RPMI7951 (cell line): ENCODE measurements at places on chromosomes 3 and 15. TPM values are rescaled to one million over a fixed set of nuclear protein-coding genes. Genes with fewer than 3 reads are reported as not detected.
A peak's percentile ranks its signal among the peaks of the same experiment; 100 is the strongest.

Gene EPM2AIP1
- total RNA-seq, result 7.8 and 10.1 TPM in 2 replicates

Gene CFAP92
- 0.36 TPM in 1 of 2 replicates, not detected in the other for total RNA-seq

Gene MFSD1
- total RNA-seq, result 105 and 119 TPM in 2 replicates

Gene GRAMD1C
- 3.6 and 6.0 TPM in 2 replicates for total RNA-seq

Gene ATP8B4
- total RNA-seq, result 0.29 and 0.36 TPM in 2 replicates

Gene MB21D2
- 8.8 and 8.9 TPM in 2 replicates for total RNA-seq

GRCh38 chr15:73114064-73114463, 61.8 kb downstream of the NEO1 start:
- no peak for DNase-seq

DNA sequence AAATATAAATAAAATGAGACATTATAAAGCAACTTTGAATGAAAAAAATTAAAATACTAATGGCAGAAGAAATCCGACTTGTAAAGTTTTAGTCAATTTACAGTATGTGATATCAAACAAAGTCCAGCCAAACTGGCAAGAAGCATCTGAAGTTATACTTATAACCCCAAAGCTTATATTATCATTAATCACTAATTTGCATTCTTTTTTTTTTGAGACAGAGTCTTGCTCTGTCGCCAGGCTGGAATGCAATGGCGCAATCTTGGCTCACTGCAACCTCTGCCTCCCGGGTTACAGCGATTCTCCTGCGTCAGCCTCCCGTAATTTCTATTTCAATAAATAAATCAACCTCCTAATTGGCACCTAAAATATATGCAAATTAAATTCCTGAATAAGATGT, 80.1 kb downstream of the AQR start:
- no peak for DNase-seq

DNA sequence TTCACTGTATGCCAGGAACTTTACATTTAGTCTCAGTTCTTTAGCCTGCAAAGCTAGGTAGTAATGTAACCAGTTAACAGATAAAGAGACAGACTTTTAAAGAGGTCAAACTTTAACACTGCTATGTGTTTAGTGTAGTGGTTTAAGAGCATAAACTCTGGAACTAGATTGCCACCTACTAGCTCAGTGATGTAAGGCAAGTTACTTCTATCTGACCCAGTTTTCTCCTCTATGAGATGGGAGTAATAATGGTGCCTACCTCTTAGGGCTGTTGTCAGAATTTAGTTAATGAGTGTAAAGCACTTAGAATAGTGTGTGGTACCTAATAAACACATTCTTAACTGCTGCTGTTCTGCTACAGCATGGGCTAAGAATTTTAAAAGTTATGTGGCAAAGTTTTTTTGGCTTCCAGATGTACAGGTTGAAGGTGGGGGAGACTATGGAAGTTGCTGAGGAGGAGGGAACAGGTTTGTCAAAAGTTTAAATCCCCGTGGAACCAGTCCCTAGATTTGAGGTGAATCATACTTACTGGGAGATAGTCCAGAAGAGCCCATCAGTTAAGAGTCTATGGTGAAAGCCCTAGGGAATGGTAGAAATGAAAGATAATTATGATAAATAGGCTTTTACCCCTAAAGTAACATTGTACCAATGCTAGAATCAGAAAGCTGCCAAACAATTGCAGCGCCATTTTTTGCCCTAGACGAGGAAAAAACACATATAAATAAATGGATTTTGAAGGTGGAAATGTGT, 13.9 kb downstream of the TSC22D2 start:
- peak; percentile 53 for DNase-seq

- DNase-seq, result peak; percentile 8
Observed at GRCh38 chr3:99355465-99355864, 282.9 kb upstream of the COL8A1 start.

- no peak for DNase-seq
Observed at GRCh38 chr3:83122774-83123350, 1361.4 kb upstream of the GBE1 start.

DNA sequence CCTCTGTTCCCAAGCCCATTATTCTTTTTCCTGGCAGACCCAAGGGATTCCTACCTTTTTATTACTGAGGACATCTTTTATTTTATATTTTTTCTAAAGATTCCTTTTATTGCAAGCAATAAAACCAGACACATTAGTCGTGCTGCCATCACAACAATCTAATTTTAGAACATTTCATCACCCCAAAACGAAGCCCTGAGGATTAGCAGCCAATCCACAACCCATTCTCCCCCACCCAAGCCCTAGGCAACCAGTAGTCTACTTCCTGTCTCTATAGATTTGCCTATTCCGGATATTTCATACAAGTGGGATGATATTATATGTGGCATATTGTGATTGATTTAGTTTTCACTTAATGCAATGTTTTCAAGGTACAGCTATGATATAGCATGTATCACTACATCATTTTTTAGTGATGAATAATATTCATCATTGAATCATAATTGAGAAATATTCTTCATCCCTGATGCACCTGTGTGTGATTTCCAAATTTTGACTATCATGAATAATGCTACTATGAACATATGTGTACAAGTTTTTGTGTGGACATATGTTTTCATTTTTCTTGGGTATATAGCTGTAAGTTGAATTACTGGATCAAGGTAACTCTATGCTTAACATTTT, 65.7 kb downstream of the IL1RAP start:
- DNase-seq, result no peak

- DNase-seq, result no peak
Observed at GRCh38 chr3:76231258-76231657, 445.9 kb upstream of the ZNF717 start.

- DNase-seq, result no peak
Observed at GRCh38 chr15:84697236-84697990, 18.5 kb downstream of the SEC11A start.

DNA sequence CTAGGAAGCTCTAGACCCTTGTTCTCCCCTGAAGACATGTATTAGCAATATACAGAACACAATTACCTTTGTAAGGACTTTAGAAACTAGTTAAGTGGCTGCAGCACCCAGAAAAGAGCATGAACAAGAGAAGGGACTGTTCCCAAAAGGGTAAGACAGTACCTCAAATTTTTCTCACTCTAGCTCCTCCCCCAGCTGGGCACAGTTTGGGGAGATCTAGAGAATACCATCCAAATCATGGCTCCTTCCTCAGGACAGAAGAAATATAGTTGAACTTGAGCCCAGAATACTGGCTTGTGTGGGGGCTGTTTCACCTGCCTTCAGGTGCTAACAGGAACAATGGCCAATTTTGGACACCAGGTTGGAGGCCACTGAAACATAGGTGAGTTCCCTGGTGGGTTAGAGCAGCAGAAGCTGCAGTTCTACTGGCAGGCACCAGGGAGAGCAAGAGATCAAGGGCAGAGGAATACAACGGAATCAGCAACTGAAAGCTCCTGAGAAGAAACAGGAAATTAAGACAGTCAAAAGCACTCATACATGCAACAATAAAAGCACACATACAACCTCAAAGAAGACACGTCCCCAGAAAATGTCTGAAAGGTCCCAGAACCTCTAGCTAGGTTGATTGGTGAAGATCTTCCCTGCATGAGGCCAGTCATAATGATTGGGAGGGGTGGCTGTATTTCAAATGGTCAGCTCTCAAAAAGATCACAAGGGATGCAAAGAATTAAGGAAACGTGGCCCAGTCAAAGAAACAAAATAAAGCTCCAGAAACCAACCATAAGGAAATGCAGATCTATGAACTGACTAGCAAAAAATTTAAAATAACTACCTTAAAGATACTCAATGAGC, 104.9 kb upstream of the ASB14 start:
- DNase-seq, result peak; percentile 74

DNA sequence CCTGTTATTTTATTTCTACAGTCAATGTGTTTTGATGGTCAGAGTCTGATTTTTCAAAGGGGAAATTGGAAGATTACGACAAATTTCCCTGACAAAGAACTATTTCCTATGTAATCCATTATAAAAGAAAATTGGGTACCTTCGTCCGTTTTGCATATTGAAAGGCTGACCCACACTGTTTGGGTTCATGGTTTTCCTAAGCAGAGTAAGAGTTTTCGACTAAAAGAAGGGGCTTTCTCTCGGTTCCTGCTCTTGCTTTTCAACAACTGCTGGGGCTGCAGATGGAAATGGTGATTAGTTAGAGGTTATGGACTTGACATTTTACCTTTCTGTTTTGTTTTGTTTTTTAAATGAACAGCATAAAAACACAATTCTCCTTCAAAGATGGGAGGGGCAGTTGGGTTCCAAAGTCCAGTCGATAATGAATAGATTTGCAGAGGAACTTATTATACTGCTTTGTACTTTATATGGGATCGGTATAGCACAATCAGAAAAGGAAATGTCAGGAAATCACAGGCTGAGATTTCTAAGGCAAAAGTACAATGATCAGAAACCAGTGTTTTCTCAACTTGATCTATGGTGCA, 978 bp downstream of the KCNMB2 start:
- DNase-seq, result no peak

DNA sequence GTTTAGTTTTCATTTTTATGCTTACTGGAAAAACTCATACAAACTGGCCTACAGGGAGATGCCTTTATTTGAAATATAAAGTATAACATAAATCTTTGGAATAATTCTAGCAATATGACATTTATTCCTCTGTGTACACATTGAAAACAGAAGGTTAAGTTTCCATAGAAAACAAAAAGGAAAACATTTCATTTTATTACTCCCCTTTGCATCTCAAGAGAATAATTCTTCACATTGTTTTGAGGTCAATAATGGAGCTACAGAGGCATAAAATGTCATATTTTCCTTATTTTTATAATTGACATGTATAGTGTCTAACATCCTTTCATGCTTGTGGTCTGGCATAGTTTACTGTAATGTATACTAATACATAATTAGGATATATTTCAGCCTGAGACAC, 187.6 kb upstream of the AGTR1 start:
- no peak for DNase-seq

GRCh38 chr3:44248152-44248551, 6.5 kb downstream of the TOPAZ1 start:
- no peak for DNase-seq

GRCh38 chr3:12345584-12346494, 57.0 kb downstream of the PPARG start:
- no peak for DNase-seq

DNA sequence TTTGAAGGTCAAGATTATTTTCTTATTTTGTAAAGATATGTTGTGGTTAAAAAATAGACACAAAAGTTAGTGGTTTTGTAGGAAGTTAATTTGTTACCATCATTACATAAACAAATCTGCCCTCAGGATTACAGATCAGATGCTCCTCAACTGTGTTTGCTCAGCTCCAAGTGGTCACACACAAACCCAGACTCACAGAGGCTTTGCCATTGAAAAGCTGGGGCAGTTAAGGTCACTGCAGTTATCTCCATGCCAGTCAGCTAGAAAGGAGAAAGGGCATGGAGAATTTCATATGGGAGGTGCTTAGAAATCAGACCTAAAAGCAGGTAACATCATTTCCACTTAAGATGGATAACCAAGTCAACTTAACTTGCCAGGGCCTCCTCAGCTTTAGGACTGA, 825.7 kb upstream of the GBE1 start:
- no peak for DNase-seq

DNA sequence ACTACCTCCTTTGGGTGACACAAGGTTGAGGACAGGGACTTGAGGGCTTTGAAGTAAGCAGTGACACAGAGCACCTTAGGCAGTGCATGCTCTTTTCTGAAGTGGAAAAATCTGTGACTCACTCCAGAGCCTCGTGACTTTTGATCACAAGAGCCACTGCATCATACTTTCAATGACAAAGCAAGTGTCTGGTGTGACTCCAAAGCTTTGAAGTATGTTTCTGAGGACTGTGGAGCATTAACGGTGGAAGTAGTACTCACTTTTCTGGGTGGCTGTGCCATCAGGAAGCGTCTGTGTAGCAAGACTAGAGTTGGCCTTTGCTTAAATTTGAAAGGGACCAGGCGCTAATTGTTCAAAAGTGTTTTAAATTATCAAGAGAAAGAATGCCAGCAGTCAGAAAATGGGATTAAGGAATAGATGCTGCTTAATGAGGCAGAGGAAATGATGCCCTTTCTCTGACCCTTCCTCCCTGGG, 210.7 kb upstream of the TRIM42 start:
- peak; percentile 87 for DNase-seq

- peak; percentile 38 for DNase-seq
Observed at GRCh38 chr3:171163101-171164066, 136.9 kb upstream of the SLC2A2 start.

DNA sequence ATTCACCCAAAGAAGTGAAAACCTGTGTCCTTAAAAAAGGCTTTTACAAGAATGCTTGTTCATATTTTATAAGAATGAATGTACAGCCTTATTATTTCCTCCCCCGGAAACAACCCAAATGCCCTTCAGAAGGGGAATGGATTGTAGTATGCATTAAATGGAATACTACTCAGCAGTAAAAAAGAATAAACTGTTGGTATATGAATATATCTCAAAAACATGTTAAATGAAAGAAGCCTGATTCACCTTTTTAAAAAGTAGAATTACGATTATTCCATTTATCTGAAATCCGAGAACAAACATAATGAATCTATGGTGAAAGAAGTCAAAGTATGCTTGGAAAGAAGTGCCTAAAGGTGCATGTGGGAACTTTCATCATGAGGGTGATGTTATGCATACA, 20.5 kb downstream of the STT3B start:
- DNase-seq, result no peak
